ENCODE measurements at places on chromosomes 12 and 14.

- no peak for DNase-seq
Observed at GRCh38 chr14:105151084-105151837, 17.3 kb downstream of the JAG2 start.

DNA sequence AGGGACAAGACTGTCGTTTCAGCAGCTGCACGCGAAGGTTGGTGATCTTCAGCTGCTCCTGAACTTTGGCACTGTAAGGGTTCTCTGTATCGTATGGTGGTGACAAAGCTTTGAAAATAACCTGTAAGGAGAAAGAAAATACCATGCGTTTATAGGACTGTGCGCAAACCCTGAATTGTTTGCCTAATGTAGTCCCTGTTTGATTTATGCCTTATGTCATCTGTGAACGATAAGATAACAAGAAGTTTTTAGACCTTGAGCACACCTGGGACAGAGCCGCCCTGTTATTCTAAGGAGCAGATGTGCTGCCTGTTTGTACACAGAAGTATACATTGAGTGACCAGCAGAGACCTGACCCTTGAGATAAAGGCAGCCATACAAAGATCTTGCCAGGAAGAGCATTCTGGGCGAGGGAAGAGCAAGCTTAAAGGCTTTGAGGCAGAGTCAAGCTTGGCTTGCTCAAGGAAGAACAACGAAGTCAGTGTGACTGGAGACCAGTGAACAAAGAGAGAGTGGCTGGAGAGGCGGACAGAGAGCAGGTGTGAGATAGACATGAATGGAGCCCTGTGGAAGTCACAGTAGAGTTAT, 52.4 kb downstream of the NTN4 start:
- DNase-seq = no peak

- no peak for DNase-seq
Observed at GRCh38 chr14:24958271-24958670, 91.7 kb downstream of the STXBP6 start.

DNA sequence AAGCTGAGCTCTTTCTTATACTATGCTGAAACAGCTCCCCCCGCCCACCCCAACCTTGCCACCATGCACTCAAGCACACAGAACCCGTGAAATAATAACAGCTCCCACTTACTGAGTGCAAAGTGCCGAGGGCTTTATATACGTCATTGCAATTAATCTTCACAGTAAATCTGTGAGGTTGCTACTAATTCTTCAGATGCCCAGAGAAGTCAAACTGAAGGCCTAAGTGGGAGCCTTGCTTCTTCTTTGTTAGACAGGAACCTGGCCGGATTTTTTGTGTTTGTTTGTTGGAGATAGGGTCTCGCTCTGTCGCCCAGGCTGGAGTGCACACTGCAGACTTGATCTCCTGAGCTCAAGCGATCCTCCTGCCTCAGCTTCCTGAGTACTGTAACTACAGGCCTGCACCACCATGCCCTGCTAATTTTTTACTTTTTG, 34.0 kb downstream of the VCPKMT start:
- peak; percentile 77 for DNase-seq

- DNase-seq = no peak
Observed at GRCh38 chr14:68036202-68036601, 216.6 kb downstream of the RAD51B start.

DNA sequence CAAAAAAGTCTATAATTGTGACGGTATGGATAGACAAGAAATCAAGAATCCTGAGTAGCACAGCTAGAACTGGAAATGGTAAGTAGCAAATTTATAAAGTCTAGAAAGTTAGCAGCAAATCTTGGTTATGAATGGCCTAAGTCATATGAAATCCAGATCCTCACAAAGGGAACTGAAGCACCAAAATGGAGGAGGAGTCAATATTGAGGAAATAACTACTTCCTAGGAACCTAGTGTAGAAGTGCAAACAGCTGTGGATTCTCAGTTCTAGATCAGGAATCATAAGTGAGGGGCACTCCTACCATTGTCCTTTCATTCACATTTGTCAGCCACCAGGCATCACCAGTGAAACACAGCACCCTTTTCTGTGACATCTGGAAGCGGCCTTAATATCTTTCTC, 202.2 kb upstream of the DCN start:
- no peak for DNase-seq

- peak; percentile 17 for DNase-seq
Observed at GRCh38 chr12:12007001-12007712, 63.6 kb upstream of the BCL2L14 start.

DNA sequence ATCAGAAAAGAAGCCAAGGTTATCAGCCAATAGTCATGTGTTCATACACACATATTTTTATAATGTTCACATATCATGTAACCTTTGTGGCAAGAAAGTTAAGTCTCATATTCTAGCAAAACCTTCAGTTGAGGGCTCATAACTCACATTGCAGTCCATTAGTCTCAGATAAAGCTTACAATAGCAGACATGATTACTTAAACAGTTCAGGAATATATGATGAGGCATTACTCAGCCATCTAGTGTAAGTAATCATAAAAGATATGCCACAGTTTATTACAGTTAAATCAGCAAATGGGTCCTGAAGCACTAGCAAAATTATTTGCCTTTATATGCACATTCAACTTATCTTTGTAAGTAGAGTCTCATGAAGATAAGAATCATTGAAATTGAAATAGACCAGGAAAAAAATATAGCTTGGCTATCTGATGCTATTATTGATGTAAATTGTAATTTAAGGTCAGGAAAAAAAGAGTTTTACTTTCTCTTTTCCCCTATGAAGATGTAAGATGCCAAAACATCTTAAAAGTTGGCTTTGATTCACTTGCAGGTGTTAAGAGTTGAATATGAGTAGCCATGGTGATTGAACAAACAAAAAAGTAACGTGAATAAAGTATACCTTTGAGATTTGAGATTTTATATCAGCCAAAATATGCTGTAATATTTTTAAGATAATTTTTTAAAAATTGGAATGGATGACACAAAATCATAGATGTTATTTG, 537.0 kb downstream of the SLC6A15 start:
- DNase-seq = no peak

All from CD4-positive, alpha-beta T cell treated with Interleukin-21 for 1 hour (primary cell).